ENCODE measurements at places on chromosomes 6 and 20. TPM values are rescaled to one million over a fixed set of nuclear protein-coding genes. Genes with fewer than 3 reads are reported as not detected.

APOM gene
- total RNA-seq = 1.1 TPM

HUS1B gene
- total RNA-seq = not detected

PEX3 gene
- 19.7 TPM for total RNA-seq

HLA-DQB1 gene
- not detected for total RNA-seq

CRISP3 gene
- total RNA-seq = not detected

DNA sequence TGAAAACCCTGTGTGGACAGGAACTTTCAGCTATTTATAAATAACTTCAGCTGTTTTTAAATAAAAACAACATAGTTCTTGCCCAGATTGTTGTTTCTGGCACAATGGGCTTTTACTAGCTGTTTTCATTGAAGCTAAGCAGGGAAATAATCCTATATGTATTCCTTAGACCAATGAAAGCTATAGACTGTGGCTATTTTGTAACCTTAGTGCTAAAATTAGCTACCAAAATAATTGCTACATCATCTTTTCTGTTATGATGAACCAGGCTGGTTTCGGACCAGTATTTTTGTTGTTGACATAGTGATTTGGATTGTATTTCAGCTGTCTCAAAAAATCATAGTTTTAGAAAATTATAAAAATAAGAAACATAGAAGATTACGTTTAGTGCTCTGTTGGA lies 13.7 kb downstream of the PHF3 start:
- H3K4me3 ChIP-seq = no peak overlapping the region
- no peak for DNase-seq
- peaks cover 3% of the 10 kb centered on the region for H3K36me3 ChIP-seq
- no peaks in the 10 kb centered on the region for H3K27me3 ChIP-seq

- H3K4me1 ChIP-seq = peaks cover 6% of the 10 kb centered on the region
- H3K27ac ChIP-seq = no peak overlapping the region
- no peak for DNase-seq
- no peak overlapping the region for H3K4me3 ChIP-seq
Observed at GRCh38 chr20:33648396-33649004, 13.6 kb upstream of the C20orf144 start.

- DNase-seq = peak; percentile 99
- peaks cover 28% of the 10 kb centered on the region for H3K4me1 ChIP-seq
- peak overlapping the region; percentile 45 for H3K4me3 ChIP-seq
- peak overlapping the region; percentile 98 for H3K27ac ChIP-seq
- no peaks in the 10 kb centered on the region for H3K27me3 ChIP-seq
Observed at GRCh38 chr6:19804205-19805128, 32.7 kb upstream of the ID4 start.

- H3K27ac ChIP-seq = peak overlapping the region; percentile 65
- H3K36me3 ChIP-seq = peaks cover 41% of the 10 kb centered on the region
- H3K4me3 ChIP-seq = no peak overlapping the region
- DNase-seq = no peak
- no peaks in the 10 kb centered on the region for H3K27me3 ChIP-seq
- H3K4me1 ChIP-seq = peaks cover 11% of the 10 kb centered on the region
Observed at GRCh38 chr6:152232501-152233151, 404.5 kb downstream of the SYNE1 start.

DNA sequence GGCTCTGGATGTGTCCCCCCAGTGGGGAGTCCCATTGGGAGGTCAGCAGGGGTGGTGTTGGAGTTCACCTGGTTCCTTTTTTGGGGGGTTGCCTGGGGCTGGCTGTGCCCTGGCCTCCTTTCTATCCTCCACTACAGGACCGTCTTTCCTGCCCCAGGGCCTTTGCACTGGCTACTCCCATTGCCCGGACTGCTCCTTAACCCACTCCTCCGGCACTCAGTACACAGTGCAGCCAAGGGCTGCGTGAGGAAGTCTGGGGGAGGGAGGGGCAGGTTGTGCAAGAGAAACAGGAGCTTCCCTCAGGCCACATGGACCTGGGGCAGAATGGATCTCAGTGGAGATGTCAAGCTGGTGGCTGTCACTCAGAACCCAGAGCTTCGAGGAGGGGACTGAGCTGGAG lies 429.3 kb upstream of the SULF2 start:
- H3K27me3 ChIP-seq = 0 out of 2 replicates have a peak, but pooled peaks cover 6% of the 10 kb centered on the region
- H3K27ac ChIP-seq = no peak overlapping the region
- DNase-seq = no peak
- H3K4me3 ChIP-seq = no peak overlapping the region
- no peaks in the 10 kb centered on the region for H3K4me1 ChIP-seq
- no peaks in the 10 kb centered on the region for H3K36me3 ChIP-seq

DNA sequence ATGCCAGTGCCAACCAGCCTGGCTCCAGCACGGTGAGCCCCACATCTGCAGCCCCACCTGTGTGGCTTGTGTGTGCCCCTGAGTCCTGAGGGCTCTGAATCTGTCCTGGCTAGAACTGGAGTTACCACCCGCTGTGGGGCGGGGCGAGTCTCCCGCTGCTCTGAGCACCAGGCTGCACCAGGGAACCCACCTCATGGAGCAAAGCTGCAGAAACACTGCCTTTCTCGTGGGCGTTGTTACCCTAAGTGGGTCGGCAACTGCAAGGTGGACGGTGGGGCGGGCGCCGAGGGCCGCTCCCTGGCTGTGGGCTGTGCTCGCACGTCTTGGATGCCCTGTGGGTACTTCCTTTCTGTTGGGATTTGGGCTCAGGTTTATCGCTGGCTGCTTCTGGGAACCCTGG lies 12.7 kb upstream of the ZBTB46 start:
- H3K27me3 ChIP-seq = 0 out of 2 replicates have a peak, but pooled peaks cover 4% of the 10 kb centered on the region
- H3K4me3 ChIP-seq = no peak overlapping the region
- no peaks in the 10 kb centered on the region for H3K36me3 ChIP-seq
- DNase-seq = no peak
- no peak overlapping the region for H3K27ac ChIP-seq

GRCh38 chr6:164022632-164023031 lies 608.1 kb downstream of the QKI start:
- no peaks in the 10 kb centered on the region for H3K36me3 ChIP-seq
- no peak overlapping the region for H3K27ac ChIP-seq
- H3K4me1 ChIP-seq = no peaks in the 10 kb centered on the region
- H3K27me3 ChIP-seq = no peaks in the 10 kb centered on the region
- no peak for DNase-seq

DNA sequence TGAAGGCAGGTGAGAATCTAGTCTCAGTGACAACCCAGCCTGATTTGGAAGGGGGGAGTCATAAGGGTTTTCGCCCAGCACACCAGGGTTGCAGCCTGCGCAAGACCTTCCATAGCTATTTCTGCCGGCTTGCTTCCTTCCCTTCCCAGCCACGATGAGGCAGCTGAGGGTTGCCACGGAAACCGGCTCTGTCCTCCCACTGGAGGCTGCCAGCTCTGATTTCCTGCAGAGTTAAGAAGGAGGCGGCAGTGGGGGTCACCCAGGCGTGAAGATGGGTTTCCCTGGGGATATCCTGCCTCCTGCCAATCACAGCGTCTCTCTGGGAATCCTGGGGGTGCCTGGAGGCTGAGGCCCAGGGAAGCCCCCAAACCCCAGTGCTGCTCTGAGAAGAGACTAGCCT lies 23.1 kb upstream of the KCNB1 start:
- H3K36me3 ChIP-seq = no peaks in the 10 kb centered on the region
- H3K27ac ChIP-seq = no peak overlapping the region
- H3K4me1 ChIP-seq = peaks cover 4% of the 10 kb centered on the region
- DNase-seq = no peak

- no peak overlapping the region for H3K27ac ChIP-seq
- H3K4me3 ChIP-seq = no peak overlapping the region
- no peak for DNase-seq
Observed at GRCh38 chr6:142764311-142764710, 180.7 kb downstream of the HIVEP2 start.

- no peak overlapping the region for H3K27ac ChIP-seq
- H3K27me3 ChIP-seq = peaks cover 17% of the 10 kb centered on the region
- no peak overlapping the region for H3K4me3 ChIP-seq
- H3K36me3 ChIP-seq = no peaks in the 10 kb centered on the region
- DNase-seq = no peak
Observed at GRCh38 chr6:149974825-149975224, 11.1 kb downstream of the ULBP1 start.

DNA sequence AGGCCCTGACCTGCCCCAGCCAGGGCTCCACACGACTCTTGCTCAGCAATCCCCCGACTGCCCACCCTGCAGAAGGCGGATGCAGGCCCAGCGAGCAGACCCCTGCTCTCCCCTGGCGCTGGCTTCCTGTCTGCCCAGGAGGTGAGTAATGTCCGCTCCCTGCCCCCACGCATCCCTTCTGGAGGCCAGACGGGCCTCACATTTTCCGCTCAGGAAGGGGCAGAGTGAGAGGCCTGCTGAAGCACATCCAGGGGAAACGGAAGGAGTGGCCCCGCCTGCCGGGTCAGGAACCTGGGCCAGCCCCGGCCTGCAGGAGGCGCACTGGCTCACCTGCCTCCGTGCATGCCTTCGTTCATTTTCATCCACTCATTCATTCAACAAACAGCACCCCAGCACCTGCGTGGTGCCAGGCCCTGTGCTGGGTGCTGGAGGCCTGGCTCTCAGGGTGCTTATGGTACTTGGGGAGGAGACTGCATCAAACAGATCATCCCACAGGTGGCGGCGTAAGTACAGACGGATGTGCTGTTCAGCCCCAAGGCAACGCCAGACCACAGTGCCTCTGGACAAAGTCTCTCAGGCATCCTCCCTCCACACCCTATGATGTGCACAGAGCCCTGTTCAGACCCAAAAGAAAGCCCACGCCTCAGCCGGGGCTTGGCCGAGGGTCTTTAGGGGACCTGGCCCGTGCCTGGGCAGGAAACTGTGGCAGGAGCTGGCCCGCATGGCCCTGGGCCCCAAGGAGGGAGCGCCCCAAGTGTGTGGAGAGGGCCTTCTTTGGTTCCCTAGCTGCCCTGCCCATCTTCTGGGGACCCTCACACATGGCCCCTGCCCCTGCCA lies 112.1 kb downstream of the ASXL1 start:
- DNase-seq = peak; percentile 75
- H3K4me3 ChIP-seq = no peak overlapping the region
- H3K36me3 ChIP-seq = peaks cover 49% of the 10 kb centered on the region
- peaks cover 53% of the 10 kb centered on the region for H3K4me1 ChIP-seq
- peak overlapping the region; percentile 42 for H3K27ac ChIP-seq

DNA sequence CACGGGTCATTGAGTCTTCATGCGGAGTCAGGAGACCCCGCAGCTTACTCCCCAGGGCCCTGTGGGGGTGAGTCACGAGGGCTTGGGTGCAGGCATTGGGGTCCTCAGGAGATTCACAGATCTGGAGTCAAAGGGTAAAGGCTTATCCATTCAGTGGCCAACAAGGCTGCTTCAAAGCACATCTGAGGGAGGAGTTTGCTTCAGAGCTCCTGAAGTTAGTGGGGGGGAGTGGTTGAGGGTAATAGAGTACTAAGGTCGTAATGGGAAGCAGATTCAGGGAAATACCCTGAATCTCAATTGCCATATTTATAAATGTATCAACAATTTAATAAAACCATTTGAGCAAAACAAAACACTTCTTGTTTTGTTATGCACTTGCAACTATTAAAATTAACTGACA lies 37.3 kb downstream of the SH3BGRL2 start:
- H3K4me1 ChIP-seq = no peaks in the 10 kb centered on the region
- H3K27me3 ChIP-seq = no peaks in the 10 kb centered on the region
- DNase-seq = no peak
- no peak overlapping the region for H3K4me3 ChIP-seq
- H3K27ac ChIP-seq = no peak overlapping the region
- H3K36me3 ChIP-seq = no peaks in the 10 kb centered on the region

GRCh38 chr20:62463651-62464424 lies 12.0 kb downstream of the GATA5 start:
- H3K4me1 ChIP-seq = no peaks in the 10 kb centered on the region
- no peak overlapping the region for H3K4me3 ChIP-seq
- H3K27ac ChIP-seq = no peak overlapping the region
- peaks cover 64% of the 10 kb centered on the region for H3K27me3 ChIP-seq
- no peaks in the 10 kb centered on the region for H3K36me3 ChIP-seq

DNA sequence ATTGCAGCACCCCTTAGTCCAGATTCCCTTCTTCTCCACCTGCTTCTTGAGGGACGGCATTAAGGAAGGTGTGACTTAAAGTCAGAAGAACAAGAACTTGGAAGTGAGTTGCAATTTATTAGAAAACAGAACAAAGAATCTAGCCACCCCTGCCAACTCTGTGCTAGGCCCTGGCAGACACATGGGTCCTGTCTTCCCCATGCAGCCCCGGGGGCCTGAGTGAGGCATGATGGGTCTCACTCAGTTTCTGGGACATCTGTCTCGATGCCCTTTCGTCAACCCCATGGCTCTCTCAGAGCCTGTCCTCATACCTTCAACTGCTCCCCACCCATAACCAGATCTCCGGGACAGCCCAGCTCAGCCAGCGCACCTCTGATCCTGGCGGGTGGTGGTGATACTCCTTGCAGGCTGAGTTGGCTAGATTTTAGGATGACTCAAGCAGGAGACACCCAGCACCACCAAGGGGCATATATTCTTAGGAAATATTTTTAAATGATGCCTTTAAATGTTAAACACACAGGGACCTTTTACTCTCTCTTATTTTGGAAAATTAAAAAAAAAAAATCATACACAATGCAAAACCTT lies 143.2 kb upstream of the RNF24 start:
- no peak for DNase-seq
- H3K27me3 ChIP-seq = no peaks in the 10 kb centered on the region
- no peak overlapping the region for H3K27ac ChIP-seq
- H3K36me3 ChIP-seq = no peaks in the 10 kb centered on the region
- peaks cover 12% of the 10 kb centered on the region for H3K4me1 ChIP-seq

DNA sequence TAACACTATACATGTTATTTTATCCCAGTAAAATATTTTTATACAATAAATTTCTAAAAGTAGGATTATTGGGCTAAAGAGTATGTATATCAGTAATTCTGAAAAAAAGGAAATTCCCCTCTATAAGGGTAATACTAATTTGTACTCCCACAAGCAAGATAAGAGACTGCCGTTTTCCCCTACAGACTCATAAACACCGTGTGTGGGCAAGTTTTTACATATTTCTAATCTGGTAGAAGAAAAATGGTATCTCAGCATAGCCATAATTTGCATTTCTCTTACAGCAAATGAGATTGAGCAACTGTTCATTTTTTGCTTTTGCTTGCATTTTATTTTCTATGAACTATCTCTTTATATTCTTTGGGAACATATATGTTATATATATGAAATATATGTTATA lies 26.0 kb upstream of the MYMX start:
- H3K27ac ChIP-seq = no peak overlapping the region
- H3K4me1 ChIP-seq = no peaks in the 10 kb centered on the region
- no peak for DNase-seq

- peaks cover 8% of the 10 kb centered on the region for H3K36me3 ChIP-seq
- H3K4me3 ChIP-seq = no peak overlapping the region
- no peak overlapping the region for H3K27ac ChIP-seq
- H3K4me1 ChIP-seq = no peaks in the 10 kb centered on the region
- no peak for DNase-seq
- H3K27me3 ChIP-seq = no peaks in the 10 kb centered on the region
Observed at GRCh38 chr6:110746680-110747079, 68.6 kb downstream of the CDK19 start.

DNA sequence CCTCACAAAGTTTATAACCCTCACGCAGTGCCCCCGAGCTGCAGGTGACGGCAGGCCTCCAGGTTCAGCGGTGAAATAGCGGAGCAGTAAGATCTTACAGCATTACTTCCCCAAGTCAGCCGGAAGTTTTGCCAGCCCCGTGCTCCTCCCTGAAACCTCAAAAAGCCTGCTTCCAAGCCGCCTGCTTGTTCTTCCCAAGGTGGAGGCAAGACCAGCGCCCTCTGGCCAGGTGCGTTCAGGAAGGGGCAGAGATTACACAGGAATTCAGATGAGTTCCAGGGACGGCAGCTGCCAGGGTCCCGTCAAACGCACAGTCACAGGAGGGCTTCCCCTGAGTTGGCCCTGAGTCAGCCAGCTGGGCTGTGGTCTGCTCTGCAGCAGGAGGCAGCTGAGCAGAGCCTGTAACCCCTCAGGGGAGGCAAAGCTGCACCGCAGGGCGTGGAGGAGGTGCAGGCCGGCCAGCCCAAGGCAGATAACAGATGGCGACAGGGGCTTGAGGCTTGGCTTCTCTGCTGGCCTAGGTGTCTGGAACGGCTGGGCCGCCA lies 124.1 kb upstream of the RPS6KA2 start:
- H3K4me3 ChIP-seq = no peak overlapping the region
- no peak for DNase-seq
- no peaks in the 10 kb centered on the region for H3K4me1 ChIP-seq
- H3K27ac ChIP-seq = no peak overlapping the region
- no peaks in the 10 kb centered on the region for H3K36me3 ChIP-seq

Measured in SJSA1 (cell line).